ENCODE measurements at places on chromosomes 11 and 22.

DNA sequence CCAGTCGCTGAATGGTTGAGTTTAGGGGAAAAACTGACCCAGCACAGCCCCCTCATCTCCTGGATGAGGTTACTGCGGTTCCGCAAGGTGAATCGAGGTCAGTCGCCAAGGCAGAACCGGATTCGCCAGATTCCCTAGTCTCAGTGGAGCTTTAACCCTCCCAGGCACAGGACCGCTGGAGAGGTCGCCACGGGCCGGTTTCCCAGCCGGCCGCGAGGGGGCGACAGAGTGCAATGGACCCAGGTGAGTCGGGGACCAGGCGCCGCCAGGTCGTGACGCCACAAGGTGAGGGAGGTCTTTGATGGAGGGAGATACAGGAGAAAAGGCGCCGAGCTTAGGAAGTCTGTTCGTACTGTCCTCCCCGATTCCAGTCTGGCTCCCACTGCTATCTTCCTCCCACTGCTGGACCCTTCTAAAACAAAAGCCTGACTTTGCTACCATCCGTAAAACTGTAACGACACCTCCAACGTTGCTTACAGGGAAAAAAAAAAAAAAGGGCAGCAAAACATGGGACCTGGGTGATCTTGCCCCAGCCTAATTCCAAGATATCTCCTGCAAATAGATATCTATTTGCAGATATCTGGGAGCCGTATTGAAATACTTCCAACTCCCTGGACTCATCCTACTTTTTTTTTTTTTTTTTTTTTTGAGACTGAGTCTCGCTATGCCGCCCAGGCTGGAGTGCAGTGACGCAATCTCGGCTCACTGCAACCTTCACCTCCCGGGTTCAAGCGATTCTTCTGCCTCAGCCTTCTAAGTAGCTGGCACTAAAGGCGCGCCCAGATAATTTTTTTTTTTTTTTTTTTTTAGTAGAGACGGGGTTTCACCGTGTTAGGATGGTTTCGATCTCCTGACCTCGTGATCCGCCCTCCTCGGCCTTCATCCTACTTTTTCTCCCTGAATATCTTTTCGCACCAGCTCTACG is 1.4 kb upstream of the GGA1 start:
- DNase-seq, result peak; percentile 80

DNA sequence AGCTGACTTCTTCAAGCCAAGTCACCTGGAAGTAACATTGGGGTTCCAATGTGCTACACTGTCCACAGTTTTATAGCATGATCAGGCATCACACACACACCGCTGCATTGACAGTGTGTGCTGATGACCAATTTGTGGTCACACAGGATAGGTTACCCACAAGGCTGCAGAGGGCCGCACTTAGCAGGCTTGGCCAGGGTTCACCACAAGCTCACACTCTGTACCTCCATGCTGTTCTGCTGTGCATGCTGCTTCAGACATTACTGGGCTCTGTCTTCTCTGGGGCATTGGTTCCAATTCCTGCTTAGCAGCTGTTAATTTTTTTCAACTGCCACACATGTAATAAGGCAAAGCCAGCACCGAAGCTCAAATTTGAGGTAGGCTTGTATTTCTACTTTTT is 11.0 kb upstream of the NRIP3 start:
- DNase-seq, result no peak

- DNase-seq, result no peak
Measured at GRCh38 chr11:63802637-63803414, 10.4 kb upstream of the SPINDOC start.

- no peak for DNase-seq
Measured at GRCh38 chr11:58905721-58906547, 33.4 kb upstream of the GLYATL1 start.

GRCh38 chr22:36405221-36405661 is 17.5 kb upstream of the MYH9 start:
- no peak for DNase-seq

DNA sequence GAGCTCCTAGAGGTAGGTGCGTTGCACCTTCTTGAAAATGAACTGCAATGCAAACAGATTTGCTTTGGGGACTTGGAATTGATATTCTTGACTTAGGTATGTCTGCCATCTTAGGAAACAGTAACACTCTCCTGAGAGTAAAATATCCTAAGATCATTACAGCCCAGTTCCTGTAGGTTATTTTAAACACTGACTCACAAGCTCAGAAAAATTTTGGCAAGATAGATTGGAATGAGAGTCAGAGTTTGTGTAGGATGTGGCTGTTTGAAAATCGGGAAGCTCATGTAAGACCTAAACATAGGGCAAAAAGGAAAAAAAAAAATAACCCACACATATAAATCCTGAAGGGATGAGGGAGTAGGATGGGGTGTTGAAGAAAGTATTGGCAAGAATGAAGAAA is 377.0 kb upstream of the LRRC4C start:
- no peak for DNase-seq

DNA sequence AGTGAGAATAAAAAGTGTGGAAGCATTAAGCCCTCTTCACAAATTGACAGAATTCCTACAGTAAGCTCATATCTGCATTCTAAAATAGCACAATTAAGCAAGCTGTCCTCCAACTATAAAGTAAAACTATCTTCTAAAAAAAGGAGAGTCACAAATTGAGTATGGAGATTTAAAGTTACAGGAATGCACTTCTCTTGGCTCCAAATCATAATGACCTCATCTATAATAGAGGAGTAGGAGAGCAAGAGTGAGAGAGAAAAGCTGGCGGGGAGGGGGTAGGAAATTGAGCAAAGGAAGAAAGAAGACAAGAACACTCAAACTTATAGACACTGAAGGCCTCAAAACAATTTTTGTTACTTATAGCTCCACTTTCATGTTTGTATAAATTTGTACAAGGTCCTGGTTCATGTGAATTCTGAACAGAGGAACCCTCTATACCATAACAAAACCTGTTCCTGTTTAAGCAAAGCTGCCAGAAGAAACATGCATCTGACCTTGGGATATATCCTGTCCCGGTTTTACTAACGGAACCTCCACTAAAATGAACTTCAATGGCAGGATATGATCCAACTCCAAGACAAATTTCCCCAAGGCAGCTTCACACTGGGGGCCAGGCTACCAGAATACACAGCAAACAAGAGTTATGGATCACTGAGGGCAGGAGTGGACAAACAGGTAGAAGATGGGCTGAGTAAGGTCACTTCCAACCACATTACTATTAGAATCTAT is 37.2 kb downstream of the SLC35F2 start:
- DNase-seq, result no peak

- DNase-seq, result no peak
Measured at GRCh38 chr22:32271389-32271788, 16.2 kb upstream of the SLC5A4 start.

DNA sequence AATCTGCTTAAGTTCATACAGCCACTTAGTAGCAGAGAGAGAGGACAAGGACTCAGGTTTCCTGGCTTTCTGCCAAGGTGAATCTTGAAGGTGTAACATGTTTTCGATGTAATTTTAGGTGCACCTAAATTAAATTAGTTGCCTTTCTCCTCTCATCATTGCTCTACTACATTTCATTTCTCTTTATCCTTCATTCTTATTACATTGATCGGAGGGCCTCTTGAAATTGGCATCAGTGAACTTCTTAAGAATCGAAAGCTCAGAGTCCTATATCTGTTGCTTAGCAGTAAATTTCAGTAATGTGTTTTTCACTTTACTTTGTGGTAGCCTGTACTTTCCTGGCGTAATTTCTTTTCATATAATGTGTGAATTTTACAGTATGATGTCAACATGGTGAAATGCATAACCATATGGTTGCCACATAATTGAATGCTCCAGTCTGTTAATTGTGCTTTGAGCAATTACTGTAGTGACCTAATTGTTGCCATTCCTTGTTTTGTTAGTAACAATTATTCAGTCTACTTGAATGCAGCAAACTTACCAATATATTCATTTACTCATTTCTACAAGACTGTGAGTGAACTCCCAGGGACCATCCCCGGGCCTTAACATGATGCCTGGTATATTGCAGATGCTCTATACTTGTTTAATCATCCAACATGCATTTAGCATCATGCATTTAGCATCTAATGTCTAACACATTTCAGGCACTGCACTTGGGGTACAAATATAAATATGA is 138.1 kb downstream of the MAML2 start:
- no peak for DNase-seq

DNA sequence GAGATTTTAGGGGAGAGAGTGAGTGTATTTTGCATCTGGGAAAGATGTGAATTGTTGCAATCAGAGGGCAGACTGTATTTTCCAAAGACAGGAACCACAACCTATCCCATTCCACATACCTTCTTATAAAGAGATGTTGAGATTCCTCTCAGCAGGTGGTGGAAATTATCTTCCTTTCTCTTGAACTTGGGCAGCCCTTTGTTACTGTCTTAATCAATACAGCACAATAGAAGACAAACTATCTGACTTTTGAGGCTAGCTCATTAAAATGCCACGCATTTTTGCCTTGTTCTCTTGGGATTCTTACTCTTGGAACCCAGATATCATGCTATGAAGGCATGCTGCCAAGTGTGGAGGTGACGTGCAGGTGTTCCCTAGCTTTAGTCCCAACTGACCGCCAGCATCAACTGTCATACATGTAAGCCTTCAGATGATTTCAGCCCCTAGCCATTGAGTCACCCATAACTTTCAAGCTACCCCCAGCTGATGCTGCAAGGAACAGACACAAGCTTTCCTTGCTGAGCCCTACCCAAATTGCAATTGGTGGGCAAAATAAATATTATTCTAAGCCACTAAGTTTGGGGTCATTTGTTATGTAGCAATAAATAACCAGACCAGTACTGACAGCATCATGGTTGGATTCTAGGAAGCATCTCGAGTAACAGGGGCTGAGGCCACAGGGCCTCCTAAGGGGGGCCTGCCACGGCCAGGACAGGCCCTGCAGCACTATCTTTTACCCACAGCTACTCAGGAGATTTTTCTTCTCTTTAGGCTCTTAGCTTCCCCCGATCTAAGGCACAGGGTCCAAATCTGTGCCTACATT is 63.0 kb downstream of the RPL27A start:
- DNase-seq, result no peak

- peak; percentile 43 for DNase-seq
Measured at GRCh38 chr11:95849087-95849825, 59.0 kb downstream of the CEP57 start.

- no peak for DNase-seq
Measured at GRCh38 chr11:102252339-102252891, 64.9 kb upstream of the BIRC3 start.

- DNase-seq, result no peak
Measured at GRCh38 chr11:95924414-95924760, 480 bp upstream of the MTMR2 start.

- peak; percentile 49 for DNase-seq
Measured at GRCh38 chr22:42644422-42645340, 4.3 kb upstream of the ATP5MGL start.
